ENCODE measurements at places on chromosomes 1 and 21.

- DNase-seq = no peak
Observed at GRCh38 chr1:149933208-149933607, 3.5 kb downstream of the MTMR11 start.

DNA sequence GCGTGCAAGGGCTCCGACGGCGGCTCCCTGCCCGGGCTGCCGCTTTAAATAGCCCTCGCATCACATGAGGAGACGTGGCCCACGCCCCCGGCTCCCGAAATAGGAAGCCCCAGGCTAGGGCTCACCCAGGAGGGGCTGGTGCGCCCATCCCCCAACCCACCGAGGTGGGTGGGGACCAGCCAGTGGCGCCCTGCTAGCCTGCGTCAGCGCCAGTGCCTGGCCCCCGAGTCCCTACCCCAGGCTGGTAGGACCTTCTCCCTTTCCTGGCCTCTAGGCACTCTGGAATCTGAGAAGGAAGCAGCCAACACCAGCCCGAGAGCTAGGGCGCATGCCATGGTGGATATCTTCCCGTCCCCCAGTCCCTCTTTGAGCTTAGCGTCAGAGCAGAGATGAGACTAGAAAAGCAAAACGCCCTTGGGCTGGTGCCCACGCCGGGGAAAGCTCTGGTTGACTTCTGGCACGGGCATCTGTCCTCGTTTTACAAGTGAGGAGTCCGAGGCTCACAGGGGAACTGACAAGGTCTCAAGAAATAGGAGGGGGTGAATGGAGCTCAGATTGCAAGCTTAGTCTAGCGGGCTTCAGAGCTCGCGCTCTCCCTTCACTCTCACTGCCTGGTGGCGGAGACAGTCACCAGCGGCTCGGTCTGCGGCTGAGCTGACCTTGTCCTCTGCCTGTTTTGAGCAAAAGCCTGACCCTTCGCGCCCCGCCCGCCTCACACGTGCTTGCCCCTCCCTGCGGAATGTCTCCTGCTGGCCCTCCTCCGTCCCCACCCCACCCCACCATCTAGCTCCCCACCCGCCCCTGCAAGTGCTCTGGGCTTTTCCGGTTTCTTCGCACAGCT is at the start of gene FABP3:
FABP3 (minus strand) TSS at position 21 of the 841 bp plus-strand sequence. CDS start 62 bp downstream, outside the sequence.
- DNase-seq = no peak

DNA sequence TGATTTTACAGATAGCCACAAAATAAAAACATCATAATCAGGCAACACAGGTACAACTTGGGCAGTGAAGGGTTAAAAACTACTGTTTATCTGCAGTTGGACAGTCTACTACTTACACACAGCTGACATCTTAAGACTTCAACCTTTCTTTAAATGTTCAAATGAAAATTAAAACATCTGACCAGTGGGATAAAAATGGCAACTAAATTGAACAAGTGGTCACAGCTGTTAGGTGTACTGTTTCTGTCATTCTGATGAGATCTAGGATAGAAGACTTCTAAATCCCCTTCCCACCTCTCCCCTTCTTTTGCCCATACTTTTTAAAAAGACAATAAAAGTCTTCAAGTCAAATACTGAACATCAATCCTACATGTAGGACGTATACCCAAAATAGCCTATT is 56.2 kb downstream of the ENAH start:
- no peak for DNase-seq

DNA sequence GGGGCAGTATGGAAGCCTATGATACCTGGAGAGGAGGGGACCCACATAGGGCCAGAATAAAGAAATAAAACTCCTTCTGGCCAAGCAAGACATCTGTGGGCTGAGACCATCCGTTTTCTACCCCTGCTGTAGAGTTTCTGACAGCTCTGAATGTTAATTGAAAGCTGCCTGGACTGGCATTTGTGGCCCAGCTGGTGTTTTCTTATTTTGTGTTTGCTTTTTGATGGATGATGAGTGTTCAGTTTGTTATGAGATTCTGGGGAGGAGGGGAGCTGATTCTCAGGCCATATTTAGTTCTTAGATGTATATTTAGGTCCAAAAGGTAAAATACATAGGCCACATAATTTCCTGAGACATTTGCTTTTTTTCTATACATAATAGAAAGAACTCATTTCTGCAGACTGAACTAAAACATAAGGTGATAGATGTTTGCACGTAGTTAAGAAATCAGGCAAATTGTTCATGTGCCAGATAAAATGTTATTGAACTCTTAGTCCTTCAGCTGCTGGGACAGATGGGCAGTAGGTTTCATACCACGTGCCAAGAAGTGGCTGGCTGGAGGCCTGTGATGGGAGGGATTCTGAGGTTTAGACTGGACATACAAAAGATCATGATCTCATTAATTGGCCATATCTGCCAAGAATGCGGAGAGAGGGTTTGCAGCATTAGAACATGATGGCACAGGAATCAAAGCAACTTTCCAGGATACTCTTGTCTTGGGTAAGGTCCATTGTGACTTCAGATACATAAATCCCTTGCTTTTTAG is 54.1 kb downstream of the DSCAM start:
- no peak for DNase-seq

DNA sequence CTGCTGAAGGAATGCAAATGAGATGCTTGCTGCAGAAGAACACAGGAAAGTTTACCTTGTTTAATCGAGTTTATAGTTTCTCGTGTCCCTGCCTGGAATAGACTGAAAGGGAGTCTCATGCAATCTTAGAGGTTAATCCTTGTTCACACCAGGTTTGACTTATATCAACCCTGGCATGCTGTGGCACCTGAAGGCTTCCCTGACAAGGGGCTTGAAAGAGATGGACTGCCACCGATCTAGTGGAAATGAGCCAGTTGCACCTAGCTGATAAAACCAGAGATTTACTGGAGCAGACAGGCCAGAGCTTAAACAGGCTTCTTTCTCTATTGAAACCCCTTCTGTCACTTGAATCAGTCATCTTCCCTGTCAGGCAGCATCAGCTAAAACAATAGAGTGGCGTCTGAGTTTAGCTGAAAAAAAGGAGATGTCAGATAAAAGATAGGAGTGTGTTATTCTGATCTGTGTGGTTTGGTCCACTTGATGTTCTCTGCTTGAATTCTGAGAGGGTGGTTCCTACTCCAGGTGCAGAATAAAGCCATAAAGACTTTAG is 349.7 kb downstream of the RWDD3 start:
- no peak for DNase-seq

- DNase-seq = no peak
Observed at GRCh38 chr21:45735259-45736000, 91.9 kb downstream of the PCBP3 start.

DNA sequence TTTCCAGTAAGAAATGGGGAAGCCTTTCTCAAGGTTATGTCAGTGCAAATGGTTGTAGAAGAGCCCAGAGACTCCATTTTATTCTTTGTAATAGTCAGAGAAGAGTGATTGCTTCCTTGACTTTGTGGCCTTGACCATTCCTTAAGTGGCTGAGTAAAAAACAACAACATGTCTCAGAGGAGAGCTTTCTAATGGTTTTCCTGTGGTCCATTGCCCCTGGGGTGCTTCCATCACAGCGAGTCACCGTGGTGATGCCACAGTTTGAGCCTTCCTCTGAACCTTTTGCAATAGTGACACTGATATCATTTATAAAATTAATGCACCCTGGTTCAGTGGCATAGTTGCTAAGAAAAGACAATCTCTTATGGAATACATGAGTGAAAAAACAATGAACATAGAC is 38.6 kb downstream of the PAPPA2 start:
- DNase-seq = no peak

Measured in CD4-positive, alpha-beta T cell treated with Interleukin-17A for 1 hour (primary cell).